Stimulated activated CD8-positive, alpha-beta memory T cell treated with anti-CD3 and anti-CD28 coated beads, Interleukin-15, amount 100 ng/mL, for 4 hours (primary cell): ENCODE measurements at places on chromosomes 2 and 18.

DNA sequence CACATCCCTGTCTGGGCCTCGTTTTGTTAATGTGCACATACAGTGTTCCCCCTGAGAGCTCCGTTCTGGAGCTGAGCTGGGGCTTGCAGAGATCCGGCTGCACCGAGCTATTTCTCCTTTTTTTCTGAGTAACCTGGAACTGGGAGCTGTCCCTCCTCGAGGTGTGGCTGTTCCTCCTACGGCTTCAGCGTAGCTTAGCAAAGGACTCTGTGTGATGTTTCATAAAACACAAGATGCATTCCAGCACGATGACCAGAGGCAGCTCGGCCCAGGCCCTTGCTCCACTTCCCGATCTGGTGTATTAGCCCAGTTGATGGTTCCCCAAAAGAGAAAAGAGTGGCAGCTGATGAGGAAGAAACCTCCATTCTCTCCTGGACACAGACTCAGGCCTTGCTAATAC is 103.0 kb downstream of the FAM210A start:
- DNase-seq, result no peak

DNA sequence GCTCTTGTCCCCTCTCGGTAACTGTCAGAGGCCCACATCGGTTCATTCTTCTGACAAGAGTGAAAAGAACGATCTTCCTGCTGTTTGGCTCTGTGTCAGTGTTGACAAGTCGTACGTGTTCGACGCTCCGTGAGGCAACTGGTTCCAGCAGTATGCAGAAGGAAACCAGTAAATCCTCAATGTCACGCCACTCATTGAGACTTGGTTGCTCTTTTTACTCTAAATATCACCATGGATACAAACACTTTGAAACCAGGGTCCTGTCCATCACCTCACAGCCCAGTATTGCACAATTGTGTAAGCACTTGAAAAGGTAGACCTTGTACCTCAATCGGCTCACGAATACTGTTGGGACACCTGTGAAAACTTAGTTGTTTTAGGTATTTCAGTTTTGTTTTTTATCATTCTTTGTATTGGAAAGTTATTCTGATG is 136.4 kb downstream of the ZNF407 start:
- no peak for DNase-seq

GRCh38 chr18:33735428-33735827 is 157.4 kb downstream of the ASXL3 start:
- DNase-seq, result no peak

GRCh38 chr2:11743846-11744553 is 2.4 kb upstream of the LPIN1 start:
- peak; percentile 43 for DNase-seq

- no peak for DNase-seq
Measured at GRCh38 chr18:28125051-28125450, 51.9 kb downstream of the CDH2 start.

DNA sequence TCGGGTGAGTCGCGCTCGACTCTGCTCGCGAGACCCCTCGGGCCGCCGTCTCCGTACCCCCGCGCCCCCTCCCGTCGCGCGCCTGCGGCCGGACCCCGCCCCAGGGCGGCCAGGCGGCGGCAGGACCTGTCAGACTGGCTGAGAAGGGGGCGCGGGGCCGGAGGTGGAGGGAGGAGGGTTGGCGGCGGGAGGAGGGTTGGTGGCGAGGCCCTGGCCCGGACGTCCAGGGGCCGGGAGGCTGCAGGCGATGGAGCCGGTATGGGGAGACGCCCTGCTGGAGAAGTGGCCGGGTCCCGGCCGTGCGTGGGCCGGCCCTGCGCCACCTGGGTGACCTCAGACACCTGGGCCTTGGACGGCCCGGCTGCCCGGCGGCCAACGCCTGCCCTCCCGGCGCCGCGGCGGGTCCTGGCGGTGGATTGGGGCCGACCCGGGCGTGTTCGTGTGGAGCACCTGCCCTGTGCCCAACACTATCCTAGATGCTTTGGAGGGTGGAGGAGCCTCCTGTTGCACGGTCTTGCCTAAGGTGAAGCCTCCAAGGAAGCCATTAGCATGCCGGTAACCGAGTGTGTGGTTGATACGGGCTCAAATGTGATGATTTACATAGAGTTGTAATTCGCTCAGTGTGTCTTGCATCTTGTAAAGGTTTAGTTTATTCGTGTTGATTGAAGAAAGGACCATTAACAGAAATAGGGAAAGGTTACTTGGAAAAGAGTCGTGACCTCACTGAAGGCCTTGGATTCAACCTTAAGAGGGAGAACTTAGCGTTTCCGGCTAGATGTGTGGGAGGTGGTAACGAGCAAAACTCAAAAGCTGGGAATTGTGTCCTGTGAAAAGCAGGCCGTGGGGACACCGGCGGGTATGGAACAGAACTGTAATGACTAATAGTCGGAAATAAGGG is 550 bp downstream of the MYL12B start:
- DNase-seq, result no peak
